ENCODE measurements at places on chromosomes 7 and 10.

DNA sequence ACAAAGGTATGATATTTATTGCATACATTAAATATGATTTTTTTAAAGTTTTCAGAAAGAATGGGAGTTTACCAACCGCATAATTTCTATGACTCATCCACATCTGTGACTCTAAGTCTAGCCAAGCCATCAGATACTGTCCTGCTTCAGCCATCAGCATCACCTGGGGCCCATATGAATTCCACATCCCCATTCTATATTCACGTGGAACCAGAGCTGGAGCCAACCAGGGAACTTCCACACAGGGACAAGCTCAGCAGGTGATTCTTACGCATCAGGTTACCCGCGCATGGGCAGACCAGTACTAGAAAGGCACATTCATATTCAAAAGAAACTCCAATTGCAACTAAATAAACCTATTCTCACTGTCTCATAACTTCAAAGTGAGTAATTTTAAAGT, 817.7 kb upstream of the IGFBP3 start:
- DNase-seq: no peak

DNA sequence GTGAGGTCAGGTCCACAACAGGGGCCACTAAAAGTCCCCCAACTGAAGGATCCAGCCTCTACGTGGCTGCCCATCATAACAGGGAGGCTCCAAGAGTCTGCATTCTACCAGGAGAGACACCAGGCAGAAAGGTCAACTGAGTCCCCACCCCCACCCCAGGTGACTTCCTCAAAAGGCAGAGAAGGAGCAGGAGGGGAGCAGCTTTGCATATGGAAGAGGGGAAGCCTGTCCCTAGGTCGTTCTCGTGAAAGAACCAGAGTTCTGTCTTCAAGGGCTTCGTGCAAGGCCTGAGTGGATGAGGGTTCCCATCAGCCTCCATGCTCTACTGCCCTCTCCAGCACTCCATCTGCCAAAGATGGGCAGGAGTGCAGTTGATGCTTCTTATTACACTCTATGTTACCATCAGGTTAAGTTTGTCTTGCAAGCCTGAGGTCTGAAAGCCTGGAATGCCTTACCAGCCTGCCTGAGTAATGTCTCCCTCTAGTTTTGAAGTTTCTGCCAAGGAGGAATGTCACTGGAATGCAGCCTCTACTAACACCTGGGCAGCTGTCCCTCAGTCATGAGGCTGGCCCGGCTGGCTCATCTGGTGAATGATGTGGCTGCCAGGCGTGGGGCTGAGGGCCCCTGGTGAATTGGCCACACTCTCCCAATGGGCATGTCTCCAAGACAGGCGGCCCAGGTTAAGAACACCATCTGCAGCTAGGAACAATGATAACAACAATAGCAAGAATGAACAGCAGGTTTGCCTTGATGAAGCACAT, 54.3 kb upstream of the SMNDC1 start:
- DNase-seq: no peak

DNA sequence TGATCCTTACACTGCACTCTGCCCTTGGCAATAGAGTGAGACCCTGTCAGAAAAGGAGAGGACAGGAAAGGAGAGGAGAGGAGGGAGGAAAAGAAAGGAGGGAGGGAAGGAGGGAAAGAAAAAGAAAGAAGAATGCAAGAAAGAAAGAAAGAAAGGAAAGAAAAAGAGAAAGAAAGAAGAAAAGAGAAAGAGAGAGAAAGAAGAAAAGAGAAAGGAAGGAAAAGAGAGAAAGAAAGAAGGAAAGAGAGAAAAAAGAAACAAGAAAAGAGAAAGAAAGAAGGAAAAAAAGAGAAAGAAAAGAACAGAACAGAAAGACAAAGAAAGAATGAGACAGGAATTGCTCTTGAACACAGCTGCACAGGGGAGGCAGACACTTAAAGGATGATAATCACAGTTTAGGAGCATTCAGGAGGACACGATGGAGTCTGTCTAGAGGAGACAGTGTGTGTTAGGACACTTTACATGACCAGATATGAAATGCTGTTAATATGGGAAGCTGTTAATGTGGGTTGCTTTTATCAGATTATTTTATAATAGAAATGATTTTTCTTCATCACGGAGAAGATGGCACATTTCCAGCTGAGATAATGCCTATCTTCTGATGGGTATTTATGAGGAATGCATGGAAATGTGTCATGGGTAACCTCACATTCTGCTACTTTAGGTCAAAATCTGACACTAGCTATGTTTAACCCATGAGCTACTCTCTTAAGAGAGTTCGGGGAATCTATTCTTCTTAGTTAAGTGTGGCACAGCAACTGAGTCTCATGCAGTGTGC, 160.5 kb downstream of the BAMBI start:
- no peak for DNase-seq

- peak; percentile 31 for DNase-seq
Measured at GRCh38 chr7:142632271-142633134, 116.8 kb upstream of the PRSS1 start.

DNA sequence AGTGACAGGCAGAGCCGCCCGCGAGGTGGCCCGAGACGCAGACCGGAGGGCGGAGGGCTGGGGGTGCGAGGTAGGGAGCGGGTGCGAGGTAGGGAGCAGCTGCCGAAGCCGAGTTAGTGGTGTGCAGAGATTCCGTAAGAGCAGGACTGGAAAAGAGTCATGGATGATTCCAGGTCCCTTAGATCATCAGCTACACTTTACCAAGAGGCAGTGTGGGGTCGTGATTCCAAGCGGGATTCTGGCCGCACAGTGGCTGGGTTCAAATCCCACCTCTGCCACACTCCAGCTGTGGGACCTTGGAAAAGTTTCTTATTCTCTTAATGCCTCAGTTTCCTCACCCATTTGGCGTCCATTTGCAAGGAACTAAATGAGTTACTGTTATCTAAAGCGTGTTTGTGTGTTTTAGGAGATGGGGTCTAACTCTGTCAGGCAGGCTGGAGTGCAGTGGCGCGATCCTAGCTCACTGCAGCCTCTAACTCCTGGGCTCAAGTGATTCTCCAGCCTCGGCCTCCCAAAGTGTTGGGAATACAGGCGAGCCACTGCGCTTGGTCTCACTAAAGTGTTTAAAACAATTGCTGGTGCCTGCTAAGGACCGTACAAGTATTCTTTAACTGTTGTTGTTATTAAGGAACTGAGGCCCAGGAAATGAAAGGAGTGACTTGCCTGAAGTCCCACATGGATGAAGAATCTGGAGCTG, 1.1 kb downstream of the NDUFB2 start:
- DNase-seq: no peak

GRCh38 chr10:131848741-131849590, 51.8 kb upstream of the PPP2R2D start:
- no peak for DNase-seq

- DNase-seq: no peak
Measured at GRCh38 chr7:105678811-105679495, 97.7 kb upstream of the EFCAB10 start.

- DNase-seq: peak; percentile 17
Measured at GRCh38 chr10:49164559-49165188, 23.5 kb downstream of the TMEM273 start.

DNA sequence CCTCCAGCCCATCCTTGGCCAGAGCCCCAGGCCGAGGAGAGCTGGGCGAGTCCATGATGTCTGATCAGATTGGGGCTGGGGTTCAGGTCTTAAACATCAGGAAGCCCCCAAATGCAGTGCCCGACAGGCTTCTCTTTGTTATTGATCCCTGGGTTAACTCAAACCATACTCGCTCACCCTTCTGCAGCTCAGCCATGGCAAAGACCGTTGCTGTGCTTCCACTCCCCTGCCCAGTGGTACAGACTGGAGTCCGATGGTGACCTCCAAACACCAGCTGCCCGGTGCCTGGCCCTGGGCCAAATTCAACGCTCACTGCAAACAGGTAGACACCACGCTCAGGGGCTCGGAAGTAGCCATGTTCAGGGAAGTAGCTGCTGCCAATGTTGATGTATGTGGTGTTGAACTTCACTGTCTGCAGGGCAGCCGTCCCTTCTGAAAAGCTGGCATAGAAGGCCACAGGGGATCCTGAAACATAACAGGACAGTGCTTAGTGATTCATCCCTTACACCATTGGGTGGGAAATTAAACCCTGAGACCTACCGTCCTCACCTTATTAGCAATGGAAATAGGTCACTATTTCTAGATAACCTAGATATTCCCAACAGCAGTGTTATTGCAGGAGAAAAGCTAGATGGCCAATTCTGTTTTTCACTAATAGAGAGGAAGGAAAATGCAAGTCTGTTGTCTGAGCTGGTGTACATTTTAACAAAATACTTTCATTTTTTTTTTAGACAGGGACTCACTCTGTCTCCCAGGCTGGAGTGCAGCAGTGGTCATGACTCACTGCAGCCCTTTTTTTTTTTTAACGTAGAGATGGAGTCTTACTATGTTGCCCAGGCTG, 20.5 kb downstream of the MMRN2 start:
- DNase-seq: no peak

- no peak for DNase-seq
Measured at GRCh38 chr7:3289996-3290395, 11.1 kb upstream of the SDK1 start.

DNA sequence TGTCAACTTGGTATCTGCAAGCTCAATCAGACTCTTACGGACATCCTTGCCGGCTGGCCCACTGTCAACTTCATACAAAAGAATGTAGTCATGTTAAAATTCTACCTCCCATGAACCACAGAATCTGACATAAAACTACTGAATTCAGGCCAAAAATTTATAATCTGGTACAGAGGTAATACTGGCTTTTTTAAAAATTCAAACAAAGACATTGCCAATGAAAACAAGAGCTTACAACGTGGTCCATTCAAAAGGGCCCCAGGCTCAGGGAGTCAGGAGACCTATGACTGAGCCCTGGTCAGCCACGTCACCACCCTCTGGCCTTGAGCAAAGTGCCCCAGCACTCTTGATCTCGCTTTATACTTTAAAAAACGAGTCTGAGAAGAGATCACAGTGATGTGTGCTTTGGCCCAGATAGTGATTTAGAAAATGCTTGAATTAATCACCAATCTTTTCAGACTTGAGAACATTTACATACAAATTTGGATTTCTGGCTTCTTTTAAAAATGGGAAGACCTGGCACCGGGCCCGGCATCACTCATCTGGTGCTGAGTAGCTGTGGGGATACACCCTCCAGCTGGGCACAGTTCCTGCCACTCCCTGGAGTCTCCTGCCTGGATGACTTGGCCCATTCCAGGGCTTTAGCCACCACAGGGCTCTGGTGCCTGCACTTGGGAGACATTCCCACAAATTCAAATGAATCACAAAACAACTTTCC, 94.1 kb downstream of the PIP4K2A start:
- DNase-seq: no peak

DNA sequence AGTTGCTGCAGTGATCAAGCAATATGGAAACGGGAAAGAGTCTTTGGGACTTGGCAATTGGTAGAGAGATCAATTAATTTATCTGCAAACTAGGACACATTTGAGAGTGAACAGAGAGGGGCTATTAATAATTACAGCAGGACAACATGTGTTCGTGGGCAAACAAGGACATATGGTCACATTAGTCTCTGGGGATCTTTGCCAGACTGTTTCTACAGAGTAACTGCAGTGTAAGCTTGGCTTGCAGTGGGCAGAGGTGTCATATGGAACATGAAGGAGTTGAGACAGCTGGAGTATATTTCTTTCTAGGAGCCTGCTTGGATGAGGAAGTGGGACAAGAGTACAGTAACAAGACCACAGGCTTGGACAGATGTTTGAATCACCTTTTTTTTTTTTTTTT, 232.1 kb upstream of the LYZL1 start:
- DNase-seq: no peak

GRCh38 chr7:107609811-107610261, 29.8 kb downstream of the BCAP29 start:
- no peak for DNase-seq

DNA sequence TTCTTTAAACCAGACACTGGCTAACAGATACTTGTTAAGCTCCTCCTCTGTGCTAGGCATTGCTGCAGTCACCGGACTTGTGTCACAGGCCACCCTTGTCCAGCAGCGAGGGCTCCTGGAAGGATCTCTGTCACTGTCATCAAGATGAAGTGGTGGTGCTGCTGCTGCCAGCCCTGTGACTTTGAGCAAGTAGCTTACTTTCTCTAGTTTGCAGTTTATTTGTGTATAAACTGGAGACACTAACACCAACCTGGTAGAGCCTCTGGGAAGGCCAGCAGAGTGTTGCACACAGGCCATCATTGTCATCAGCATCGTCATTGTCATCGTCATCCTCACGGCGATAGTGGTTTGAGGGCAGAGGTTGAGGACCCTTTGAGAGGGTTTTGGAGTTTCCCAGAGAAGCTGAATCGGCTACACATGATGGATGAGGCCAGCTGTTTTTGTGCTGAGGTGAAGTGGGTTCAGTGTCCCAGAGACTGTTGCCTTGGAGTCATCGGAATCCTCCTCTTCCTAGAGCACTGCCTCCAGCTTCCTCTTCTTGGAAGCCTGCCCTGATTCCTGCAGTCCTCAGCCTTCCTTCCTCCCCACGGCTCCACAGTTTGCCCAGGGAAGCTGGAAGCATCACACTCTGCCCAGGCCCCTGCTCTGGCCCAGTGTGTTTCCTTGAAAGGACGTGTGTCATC, 128.4 kb downstream of the GRK5 start:
- no peak for DNase-seq
